ENCODE measurements at places on chromosomes 6 and 20. TPM values are rescaled to one million over a fixed set of nuclear protein-coding genes. Genes with fewer than 3 reads are reported as not detected.

Gene GGTLC1
- not detected for total RNA-seq

Gene ADISSP
- 26.3 TPM for total RNA-seq

Gene USP49
- 14.8 TPM for total RNA-seq

Gene NMBR
- total RNA-seq = not detected

Gene ARHGAP40
- total RNA-seq = not detected

Gene ANGPT4
- total RNA-seq = not detected

Gene OLIG3
- total RNA-seq = 0.35 TPM

Gene OTOR
- total RNA-seq = not detected

Gene VSX1
- 0.12 TPM for total RNA-seq

Gene DDX39B
- total RNA-seq = 644 TPM

Gene PCK1
- not detected for total RNA-seq

Gene SEMG1
- total RNA-seq = not detected

Gene IPCEF1
- total RNA-seq = 17.6 TPM

Gene TBX18
- total RNA-seq = not detected

Gene NKX2-4
- not detected for total RNA-seq

Gene TMC2
- not detected for total RNA-seq

Gene SLC17A9
- 11.8 TPM for total RNA-seq

Gene CNR1
- 0.37 TPM for total RNA-seq

Gene MATN4
- total RNA-seq = 5.1 TPM

Gene ANKRD6
- 4.2 TPM for total RNA-seq

Gene MROH8
- 5.2 TPM for total RNA-seq

Gene TGM6
- not detected for total RNA-seq

Gene SIGLEC1
- 0.02 TPM for total RNA-seq

Gene F13A1
- not detected for total RNA-seq

Gene TP53TG5
- 0.83 TPM for total RNA-seq

Gene HLA-DQB2
- 0.60 TPM for total RNA-seq
